ENCODE measurements at places on chromosomes 7 and 10.

- DNase-seq: no peak
Observed at GRCh38 chr7:139091677-139091996, 17.9 kb downstream of the ZC3HAV1 start.

GRCh38 chr7:69817841-69818635 is 219.8 kb downstream of the AUTS2 start:
- DNase-seq: no peak

DNA sequence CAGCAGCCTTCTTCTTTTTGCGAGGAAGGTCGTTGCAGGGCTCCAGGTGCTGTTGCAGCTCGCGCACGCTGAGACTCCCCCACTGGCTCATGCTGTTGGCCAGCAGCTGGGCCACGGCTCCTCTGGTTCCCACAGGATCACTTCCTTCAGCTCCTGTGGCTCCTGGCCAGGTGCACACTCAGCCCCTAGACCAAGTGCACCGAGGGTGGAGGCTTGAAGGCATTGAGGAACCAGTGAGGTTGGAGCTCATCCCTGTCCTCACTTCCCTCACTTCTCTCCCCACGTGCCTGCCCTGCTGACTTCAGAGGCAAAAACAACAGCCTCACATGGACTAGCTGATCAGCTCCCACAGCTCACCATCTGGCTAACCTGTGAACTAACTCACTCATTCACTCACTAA is 46.2 kb upstream of the ADRB1 start:
- no peak for DNase-seq

- no peak for DNase-seq
Observed at GRCh38 chr7:116291937-116292336, 81.6 kb downstream of the TES start.

- no peak for DNase-seq
Observed at GRCh38 chr10:17503795-17504194, 49.4 kb upstream of the ST8SIA6 start.

DNA sequence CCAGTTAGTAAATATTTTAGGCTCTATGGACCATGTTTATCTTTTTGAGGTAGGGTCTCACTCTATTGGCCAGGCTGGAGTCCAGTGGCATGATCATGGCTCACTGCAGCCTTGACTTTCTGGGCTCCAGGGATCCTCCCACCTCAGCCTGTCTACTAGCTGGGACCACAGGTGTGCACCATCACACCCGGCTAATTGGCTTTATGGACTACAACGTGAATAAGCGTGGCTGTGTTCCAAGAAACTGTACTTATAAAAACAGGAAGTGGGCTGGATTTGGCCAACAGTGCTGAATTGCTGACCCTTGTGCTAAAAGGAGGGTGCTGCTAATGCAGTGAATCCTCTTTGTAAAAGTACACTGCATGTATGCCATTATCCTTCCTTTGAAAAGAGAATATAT is 111.7 kb upstream of the CDK13 start:
- DNase-seq: no peak

DNA sequence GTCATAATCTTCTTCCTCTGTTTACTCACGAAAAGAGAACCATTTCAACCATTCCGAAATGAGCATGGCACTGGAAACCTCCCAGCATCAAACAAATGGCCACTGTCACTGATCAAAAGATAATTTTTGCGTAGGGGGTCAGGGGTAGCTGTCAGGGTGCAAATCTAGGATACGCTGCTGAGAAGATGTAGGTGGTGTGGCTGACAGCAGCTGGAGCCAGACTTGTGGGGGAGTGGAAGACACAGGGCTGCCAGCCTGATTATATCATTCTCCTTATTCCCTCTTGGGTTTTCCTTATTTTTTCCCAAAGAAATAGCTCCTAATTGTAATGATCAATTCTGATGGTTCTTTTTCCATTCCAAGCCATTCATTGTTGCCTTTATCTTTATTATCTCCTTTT is 266.1 kb downstream of the SORCS1 start:
- no peak for DNase-seq

- DNase-seq: no peak
Observed at GRCh38 chr7:2107386-2108070, 125.2 kb downstream of the MAD1L1 start.

GRCh38 chr10:34384372-34384771 is 430.7 kb downstream of the PARD3 start:
- DNase-seq: no peak

GRCh38 chr7:87517136-87517815 is 41.8 kb upstream of the ABCB4 start:
- DNase-seq: no peak

DNA sequence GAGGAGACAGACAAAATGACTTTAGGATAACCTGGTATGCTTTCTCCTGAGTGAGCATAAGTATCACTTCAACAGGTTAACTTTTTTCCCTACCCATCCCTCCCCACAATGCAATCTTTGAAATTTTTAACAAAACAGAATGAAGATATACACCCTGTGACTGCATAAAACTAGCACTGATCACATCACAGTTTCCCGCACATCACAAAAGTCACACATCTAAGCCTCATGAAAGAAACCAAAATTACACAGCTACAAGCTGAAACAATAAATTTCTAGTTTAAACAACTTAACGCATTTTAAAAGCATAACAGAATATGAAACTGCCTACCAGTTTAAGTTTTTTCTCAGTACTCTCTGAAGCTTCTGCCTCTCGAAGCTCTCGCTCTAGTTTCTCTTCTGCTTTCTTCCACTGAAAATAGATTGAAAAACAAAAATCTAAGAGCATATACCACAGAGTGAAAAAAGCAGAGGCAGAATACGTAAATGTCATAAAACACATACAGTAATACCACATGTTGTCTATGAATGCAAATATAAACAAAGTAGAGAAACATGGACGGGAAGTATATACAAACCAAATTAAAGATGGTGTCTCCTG is 18.1 kb downstream of the NOC3L start:
- no peak for DNase-seq

GRCh38 chr10:61815496-61815895 is 86.0 kb upstream of the ARID5B start:
- no peak for DNase-seq

- no peak for DNase-seq
Observed at GRCh38 chr7:10439027-10439426, 534.6 kb upstream of the PHF14 start.

DNA sequence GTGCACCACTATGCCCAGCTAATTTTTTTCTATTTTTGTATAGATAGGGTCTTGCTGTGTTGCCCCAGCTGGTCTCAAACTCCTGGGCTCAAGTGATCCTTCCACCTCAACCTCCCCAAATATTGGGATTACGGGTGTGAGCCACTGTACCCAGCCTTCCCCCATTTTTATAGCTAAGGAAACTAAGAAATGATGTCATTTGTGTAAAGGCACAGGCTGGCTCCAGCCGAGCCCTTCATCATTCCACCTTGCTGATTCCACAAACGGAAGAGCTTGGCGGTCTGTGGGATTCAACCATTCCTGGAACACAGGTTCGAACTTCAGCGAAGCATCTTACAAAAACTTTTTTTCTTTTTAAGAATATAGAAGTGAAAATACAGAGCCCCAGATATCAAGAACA is 14.4 kb downstream of the SMURF1 start:
- no peak for DNase-seq

DNA sequence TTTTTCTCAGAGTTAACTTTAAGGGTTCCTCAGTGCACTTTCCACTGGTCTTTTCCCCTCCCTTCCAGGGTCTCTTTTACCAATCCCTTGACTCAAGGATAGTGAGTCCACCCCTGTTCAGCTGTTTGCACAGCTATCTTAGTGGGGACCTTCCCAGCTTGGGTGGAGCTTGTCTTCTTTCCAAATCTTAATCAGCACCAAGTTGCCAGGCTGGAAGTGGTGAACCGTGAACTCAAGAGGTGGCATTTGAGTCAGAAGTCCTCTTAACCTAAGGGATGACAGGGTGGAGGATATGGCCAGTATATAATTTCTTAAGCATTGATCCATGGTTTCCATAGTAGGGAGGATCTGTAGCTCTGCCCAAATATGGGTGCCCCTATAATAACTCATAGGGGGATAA is 25.0 kb downstream of the MAPK8 start:
- DNase-seq: no peak

DNA sequence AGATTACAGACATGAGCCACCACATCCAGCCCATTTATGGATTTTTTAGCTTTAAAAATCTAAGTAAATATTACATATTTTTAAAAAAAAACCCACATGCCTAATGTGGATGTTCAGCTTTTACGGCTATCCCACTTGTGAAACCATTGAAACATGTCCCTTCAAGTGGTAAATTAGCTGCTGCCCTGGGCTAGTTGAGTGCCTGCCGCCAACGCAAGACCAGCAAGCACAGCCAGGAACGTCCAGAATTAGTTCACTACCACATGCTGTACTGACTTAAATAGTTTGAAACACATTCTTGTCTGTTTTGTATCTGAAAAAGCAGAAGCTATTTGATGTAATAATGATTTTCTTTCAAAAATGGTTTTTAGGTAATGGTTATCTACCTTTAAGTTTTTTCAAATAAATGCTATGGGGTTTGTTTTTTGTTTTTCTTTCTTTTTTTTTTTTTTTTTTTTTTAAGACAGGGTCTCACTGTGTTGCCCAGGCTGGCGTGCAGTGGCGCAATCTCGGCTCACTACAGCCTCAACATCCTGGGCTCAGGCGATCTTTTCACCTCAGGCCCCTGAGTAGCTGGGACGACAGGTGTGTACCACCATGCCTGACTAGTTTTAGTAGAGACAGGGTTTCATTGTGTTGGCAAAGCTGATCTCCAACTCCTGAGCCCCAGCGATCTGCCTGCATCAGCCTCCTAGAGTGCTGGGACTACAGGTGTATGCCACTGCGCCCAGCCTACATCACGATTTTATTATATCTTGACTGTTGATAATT is 57.0 kb downstream of the KLRG2 start:
- DNase-seq: no peak

GRCh38 chr7:118449797-118450567 is 225.5 kb downstream of the ANKRD7 start:
- no peak for DNase-seq

DNA sequence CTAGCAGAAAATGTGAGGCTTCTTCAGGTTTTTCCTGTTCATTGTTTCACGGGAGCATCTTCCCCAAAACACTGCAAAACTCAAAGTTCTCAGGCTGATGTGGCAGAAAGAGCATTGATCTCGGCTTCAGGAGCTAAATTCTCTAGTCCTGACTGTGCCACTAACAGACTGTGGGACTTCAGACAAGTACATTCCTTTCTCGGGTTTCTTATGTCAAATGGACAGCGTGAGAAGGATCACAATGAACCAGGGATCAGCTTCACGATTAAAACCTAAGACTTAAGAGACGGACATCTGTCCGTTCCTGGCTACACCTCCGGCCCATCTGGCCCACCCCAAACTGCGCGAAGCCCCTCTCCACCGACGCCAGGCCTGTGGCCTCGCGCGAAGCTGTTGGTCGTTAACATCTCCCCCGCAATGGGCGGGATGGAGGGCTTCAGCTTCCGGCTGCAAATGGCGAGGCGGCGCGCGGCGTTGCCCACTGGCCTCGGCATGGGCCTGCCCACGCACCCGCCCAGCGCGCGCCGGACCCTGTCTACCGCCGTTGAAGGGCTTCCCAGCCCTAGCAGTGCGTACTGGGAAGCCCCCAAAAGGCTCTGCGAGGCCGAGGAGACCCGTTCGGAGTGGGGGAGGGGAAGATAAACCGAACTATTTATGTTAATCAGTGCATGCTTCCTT is 549 bp upstream of the DDX50 start:
- no peak for DNase-seq

DNA sequence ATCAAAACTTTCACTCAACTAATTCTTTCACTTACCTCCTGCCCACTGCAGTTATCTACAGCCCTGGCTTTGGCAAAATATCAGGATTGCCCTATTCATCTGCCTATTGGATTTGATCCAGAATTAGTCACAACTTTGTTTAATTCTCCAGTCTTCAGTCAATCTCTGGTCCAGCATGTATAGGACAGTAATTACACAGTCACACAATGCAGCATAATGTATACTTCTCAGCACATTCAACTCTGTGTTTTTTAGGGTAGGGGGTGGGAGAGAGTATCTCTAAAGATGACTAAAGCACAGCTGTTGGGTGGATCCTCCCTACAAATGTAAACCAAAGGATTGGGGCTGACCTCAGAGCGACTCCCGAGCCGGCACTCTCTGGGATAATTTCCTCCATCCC is 17.7 kb upstream of the NRP1 start:
- DNase-seq: no peak

- no peak for DNase-seq
Observed at GRCh38 chr7:111010798-111011197, 80.1 kb upstream of the LRRN3 start.

- peak; percentile 21 for DNase-seq
Observed at GRCh38 chr7:65832281-65832680, 40.6 kb upstream of the VKORC1L1 start.

DNA sequence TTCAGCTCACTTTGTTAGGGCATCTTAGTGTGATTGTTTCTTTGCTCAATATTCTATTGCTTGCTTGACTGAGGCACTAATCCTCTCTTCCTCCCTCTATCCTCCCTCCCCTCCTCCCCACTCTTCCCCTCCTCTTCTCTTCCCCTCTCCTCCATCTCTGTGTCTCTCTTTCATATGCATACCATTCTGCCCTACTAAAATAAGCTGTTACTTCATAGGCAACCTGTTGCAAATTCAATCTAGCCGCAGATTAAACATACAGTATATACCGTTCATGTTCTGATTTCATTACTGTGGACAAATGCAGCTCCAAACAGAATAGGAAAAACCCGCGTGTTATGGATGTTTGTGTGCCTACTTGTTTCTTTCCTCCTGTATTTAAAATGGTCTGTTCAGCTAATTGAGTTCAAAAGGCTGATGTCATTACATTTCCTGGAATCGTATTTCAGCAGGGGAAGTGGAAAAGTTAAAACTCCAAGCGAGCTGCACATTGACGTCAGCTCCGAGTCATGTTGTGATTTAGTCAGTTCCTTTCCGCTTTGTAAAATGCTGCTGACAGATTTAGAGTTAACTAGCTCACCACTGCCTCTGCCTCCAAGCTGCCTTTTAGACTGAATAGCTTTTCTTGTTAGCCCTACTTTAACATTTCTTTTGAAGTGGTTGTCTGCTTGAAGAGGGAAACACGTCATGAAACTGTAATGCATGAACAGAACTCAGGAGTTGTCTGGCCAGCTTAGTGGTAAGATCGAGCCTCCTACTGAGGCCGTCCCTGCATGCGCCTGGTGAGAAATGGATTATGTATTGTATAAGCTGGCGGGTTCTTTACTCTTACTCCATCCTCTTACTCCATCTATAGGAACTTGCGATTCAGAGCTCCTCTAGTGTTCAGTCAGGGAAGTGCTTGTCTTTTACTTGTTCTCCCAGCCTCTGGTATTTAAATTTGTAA is 69.0 kb downstream of the CREM start:
- DNase-seq: peak; percentile 25

- DNase-seq: no peak
Observed at GRCh38 chr10:10865303-10865702, 152.4 kb upstream of the CELF2 start.

GRCh38 chr7:29914180-29914579 is 75.4 kb downstream of the SCRN1 start:
- no peak for DNase-seq

- DNase-seq: no peak
Observed at GRCh38 chr7:4725014-4725849, 43.1 kb downstream of the FOXK1 start.

DNA sequence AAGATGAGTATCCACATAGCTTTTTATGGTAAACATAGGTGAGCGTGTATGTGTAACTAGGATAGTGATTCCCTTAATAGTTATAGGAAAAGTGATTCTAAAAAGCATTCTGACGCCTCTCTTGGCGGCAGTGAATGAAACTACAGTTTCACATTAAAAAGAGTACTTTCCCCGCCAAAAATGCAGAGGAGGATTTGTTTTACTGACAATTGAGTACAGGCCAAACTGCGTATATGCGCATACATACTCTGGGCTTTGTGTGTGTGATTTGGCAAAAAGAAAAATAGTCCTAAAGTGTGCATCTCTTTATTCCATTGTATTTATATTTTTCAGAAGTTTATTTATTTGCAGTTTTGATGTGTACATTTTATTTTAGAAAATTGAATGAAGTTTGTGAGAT is 10.3 kb downstream of the CUL1 start:
- DNase-seq: no peak
